Kasumi-1 (cell line): ENCODE measurements at places on chromosomes 3 and 15.

DNA sequence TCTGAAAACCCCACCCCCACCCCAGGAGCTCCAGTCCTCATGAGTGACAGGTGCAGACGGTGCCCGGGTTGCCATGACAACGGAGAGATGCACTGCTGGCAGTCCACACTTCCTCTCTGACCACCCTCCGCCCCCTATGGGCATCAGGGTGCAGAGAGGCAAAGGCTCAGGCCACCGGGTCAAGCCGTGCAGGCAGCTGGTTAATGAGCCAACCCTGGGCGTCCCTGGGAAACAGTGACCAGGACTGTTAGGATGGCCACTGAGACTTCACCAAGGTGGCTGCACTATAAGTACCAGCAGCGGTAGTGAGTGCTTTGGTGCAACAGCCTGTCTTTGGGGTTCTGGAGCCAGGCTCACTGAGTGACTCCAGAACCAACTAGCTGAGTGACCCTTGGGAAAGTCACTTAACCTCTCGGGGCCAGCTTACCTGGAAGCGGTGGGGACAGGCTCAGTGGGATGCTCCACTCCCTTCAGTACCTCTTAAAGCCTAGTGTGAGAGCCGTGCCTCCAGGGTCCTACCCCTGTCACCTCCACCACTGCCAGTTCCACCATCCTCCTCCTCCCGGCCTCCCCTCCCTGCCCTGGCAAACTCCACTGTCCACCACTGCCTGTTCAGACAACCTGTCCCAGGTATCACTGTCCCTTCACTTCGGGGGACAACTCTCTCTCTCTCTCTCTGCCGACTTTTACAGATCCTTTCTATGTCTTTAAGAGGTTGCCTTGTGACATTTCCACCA, 121.0 kb upstream of the PRR20G start:
- no peak for DNase-seq

DNA sequence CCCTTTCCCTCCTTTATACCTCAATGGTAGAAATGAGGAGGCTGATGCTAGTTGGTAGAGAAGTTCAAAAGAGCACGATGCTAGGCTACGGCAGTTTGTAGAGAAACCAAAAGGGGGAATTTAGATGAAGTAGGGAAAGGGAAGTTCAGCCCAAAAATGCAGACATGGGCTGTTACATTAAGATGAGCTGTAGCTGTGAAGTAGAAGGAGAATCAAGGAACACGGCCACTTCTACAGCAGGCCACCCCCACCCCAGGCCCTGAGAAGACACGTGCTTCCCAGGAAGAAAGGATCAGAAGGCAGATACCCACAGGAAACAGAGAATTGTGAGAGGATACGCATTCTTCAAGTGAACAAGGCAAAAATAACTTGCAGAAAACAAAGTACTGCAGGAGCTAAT, 2.1 kb upstream of the PARP14 start:
- DNase-seq, result no peak

GRCh38 chr15:27473845-27474244, 502.9 kb downstream of the GABRG3 start:
- no peak for DNase-seq

DNA sequence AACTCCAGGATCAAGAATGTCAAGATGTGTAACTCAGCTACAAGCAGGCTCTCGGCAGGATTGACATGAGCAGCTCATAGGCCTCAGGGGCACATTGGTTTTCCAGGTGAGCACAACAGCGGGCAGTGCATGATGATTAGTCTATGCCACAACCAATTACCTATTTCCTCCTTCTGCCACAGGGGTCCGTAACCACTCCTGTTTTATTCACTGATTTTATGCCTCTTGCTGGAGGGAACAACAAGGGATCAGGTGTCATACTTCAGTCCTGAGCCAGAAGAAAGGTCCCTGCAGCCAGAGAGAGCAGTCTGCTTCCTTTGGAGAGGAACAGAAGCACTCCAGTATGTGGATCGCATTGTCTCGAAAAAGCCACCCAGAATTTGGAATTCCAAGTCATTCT, 35.1 kb upstream of the PTPRG start:
- no peak for DNase-seq

GRCh38 chr3:159146856-159147435, 345.1 kb downstream of the MFSD1 start:
- no peak for DNase-seq

DNA sequence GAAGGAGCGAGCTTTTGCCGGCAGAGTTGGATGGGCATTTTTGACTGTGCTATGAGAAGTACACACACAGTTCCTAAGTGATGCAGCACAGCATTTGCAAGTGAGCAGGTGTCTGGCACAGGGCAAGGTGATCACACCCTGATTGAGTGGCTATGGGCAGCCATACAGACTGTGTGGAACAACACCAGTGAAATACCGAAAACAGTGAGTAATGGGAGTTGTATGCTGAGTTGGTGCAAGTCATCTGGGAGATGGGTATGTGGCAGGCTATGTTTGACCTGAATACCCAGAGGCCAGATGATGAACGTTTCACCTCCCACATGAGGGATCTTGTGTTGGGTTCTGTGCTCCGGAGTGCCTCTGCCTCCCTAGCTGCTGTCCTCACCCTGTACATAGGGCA, 53.5 kb upstream of the TIPARP start:
- no peak for DNase-seq

DNA sequence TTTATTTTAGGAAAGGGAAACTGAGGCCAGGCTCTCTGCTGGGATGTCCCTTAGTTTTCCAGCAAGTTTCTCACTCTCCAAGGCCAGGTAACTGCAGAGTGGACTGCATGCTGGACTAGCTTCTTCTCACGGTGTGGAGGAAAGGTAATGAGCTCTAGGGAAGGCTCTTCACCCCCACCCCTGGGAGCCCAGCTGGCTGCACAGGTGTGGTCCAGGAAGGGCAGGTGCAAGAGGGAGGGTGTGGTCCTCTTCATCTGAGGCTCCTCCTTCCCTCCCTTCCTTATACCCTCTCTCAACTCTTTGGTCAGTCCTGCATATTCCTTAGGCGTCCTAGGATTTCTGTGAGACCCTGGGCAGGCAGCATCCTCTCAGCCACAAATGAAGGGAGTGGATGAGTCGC, 33.9 kb downstream of the RNU5B-1 start:
- DNase-seq, result no peak

- no peak for DNase-seq
Measured at GRCh38 chr3:134477938-134478337, 7.8 kb downstream of the ANAPC13 start.

- no peak for DNase-seq
Measured at GRCh38 chr3:77449459-77450350, 409.8 kb downstream of the ROBO2 start.

DNA sequence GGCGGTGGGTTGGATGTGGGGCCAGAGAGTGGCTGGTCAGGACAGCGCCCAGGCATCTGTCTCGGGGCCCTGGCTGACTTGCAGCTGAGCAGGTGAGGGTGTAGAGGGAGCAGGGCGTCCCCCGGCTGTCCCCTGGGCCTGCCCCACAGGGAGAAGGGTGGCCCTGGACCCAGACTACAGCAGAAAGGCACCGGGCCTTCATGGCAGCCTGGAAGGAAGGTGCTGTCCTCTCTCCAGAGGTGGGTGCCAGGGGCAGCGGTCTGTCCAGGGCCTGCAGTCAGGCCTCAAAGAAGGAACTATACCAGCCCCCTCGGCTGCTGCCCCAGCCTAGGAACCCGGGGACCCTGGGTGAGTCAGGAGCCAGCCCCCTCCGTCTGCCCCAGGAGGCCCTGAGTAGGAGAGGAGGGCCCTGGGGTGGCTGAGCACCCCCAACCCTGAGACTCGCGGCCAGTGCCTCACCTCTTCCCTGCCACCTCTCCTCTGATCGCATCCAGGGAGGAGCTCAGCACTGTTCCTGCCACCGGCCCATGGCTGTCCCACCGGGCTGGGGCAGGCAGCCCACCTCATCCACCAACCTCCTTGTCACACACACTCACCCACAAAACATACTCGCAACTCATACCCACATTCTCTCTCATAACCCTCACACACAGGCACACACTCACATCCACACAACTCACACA, 133.5 kb downstream of the FBLN2 start:
- DNase-seq, result no peak
